ENCODE measurements at places on chromosomes 5 and 9.
A peak's percentile ranks its signal among the peaks of the same experiment; 100 is the strongest.

DNA sequence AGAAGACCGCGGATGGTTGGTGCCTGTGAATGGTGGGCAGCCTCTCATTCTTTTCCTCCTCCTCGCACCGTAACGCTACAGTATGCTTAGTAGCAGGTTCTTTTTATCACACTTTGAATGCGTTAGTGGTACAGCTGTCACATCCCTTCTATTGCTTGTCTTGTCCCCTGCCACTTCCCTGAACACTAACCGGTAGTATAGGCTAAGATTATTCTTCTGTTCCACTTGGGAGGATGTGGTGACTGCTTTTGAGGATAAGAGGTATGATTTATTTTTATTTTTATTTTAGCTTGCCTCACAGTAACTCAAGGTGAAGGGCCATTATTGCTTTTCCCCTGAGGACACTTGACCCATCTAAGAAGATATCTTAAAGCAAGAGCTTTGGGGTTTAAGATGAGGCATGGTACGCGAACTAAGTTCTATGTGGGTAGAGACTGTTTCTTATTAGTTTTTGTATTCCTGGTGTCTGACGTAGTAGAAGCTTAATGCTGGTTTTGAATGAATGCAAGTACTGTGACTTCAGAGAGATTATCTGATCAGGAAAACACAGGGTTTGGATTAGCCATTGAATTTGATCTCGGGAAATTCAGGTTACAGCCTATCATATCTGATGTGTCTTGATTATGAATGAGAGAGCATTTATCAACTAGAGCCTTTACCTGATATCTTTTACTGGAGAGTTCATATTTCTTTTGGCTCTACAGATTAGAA is 951 bp downstream of the UNC13B start:
- no peak for DNase-seq

- DNase-seq = no peak
These were observed 179.1 kb upstream of the SLC24A2 start for GRCh38 chr9:19967888-19968459.

DNA sequence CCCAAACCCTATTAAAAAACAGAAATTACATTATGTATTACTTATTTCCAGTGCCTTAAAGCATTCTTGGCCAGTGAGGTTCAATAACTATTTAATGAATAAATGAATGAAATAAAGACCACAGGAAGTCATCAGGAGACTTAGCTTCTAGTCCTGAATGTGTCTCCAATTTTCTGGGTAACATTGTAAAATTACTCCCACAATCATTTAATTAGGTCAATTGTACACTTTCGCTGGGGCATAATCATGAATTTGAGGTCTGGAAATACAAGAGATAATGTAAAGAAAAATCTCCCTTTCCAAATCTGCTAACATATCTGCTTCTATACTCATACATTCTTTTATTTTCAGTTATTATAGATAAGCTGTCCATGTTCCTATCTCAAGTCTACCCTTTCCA is 199.2 kb downstream of the TLR4 start:
- DNase-seq = no peak

- DNase-seq = no peak
These were observed 116.0 kb downstream of the TRPM6 start for GRCh38 chr9:74771672-74772071.

- no peak for DNase-seq
These were observed 177.0 kb upstream of the GRIN3A start for GRCh38 chr9:101915482-101915881.

DNA sequence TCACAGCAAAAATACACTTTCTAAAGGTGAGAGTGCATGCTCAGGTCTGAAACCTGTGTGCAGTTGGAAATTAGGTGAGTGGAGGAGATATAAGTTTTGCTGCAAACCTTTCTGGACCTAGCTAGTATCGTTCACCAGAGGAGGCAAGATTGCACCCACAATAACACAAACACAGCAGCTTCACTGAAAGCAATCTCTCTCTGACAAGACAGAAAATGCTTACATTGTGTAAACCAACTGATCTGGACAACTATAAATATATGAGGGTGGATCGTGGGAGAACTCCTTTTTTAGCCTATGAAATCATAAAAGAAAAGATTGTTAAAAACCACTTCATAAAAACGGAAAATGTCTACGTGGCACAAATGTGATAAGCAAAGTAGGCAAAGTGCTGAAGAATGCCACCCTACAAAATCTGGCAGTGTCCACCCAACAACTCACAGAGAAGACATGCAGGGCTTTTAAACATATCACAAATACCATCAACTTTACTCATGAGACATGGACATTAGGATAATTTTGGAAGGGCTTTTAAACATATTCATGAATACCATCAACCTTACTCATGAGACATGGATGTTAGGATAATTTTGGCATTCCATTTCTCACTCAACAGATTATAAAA is 134.3 kb downstream of the CDH18 start:
- DNase-seq = no peak

- DNase-seq = peak; percentile 74
These were observed 483 bp downstream of the G3BP1 start for GRCh38 chr5:151772029-151772845.

GRCh38 chr5:165029099-165029870 is 1523.9 kb downstream of the MAT2B start:
- peak; percentile 96 for DNase-seq

DNA sequence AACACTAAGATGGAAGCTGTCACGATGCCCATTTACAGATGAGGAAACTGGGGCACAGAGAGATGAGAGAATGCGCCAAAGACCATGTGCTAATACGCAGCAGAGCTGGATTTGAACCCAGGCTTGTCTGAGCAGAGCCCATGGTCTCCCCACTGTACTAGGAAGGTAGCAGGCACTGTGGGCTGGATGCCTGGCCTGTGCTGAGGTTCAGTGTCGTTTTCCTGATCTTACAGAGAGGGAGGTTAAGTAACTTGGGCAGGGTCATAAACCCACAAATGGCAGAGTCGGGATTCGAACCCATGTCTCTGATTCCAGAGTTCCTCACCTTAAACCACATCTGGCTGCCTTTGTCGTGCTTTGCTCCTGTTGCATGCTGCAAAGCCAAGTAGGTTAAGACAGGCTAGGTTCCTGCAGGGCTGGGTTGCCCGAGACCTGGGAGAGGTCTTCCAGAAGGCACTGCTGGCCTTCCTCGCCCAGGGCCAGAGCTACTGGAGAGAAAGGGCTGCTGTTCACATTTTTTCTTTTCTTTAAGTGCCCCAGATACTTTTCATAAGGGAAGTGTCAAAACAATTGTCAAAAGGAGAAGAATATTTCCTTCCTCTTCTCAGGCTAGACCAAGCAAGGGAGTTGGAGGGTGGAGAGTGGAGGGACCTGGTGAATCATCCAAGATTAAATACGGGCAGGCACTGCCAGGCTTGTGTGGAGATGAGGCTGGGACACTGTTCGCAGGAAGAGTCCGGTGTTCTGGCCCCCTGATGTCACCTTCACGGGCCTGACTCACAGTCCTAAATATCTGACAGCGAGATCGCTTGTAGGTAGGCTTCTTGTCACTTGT is 3.2 kb downstream of the NEK6 start:
- peak; percentile 86 for DNase-seq

GRCh38 chr5:44389090-44389822 is at the start of gene FGF10:
FGF10 (minus strand) TSS chr5:44389420; CDS start chr5:44388682, 738 bp downstream.
- peak; percentile 13 for DNase-seq

GRCh38 chr5:81353189-81353588 is 40.7 kb downstream of the ACOT12 start:
- DNase-seq = no peak

DNA sequence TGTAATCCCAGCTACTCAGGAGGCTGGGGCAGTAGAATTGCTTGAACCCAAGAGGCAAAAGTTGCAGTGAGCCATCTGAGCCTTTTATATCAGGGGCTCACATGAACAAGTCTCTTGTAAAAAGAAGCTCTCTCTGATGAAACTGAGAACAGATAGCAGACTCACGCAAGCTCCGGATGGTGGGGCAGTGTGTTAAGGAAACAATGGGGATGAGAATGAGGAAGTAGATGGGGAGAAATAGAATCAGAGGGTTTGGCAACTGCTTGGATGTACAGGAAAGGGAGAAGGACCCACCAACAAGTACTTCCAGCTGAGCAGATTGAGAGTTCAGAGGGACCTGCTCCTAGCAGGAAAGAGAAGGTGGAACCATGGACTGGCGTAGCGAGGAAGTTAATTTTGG is 18.6 kb downstream of the TMEM252 start:
- DNase-seq = peak; percentile 80

- DNase-seq = no peak
These were observed 184.5 kb upstream of the PTGER4 start for GRCh38 chr5:40495237-40495635.

GRCh38 chr5:112412346-112412745 is 6.7 kb downstream of the EPB41L4A start:
- no peak for DNase-seq

DNA sequence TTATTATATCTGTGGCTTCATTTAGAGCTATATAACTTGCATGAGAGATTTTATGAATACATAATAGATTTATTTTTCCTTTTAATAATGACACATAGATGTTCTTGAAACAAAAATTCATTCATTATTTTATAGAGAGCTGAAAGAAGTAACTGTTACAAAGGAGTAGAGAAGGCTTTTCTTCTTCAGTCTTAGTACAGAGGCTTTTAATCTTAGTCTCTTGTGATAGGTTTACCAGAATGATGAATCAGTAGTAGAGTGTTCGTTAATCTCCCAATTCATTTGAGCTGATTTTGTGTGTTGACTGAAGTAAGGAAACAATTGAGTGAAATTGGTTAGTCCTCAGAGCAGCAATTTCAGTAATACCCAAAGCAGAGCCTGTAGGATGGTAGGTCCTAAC is 1284.1 kb upstream of the ACO1 start:
- DNase-seq = no peak

GRCh38 chr9:135788576-135789300 is 86.8 kb downstream of the KCNT1 start:
- no peak for DNase-seq

GRCh38 chr5:105150323-105150722 is 1587.7 kb upstream of the NUDT12 start:
- no peak for DNase-seq

- peak; percentile 86 for DNase-seq
These were observed 11.0 kb downstream of the SPINK14 start for GRCh38 chr5:148179234-148179824.

GRCh38 chr5:61620699-61621182 is 288.7 kb downstream of the ZSWIM6 start:
- no peak for DNase-seq

- peak; percentile 99 for DNase-seq
These were observed at the start of gene STOM for GRCh38 chr9:121369595-121370265. STOM (minus strand) TSS chr9:121370250; CDS start chr9:121370187, 63 bp downstream.

- DNase-seq = no peak
These were observed 240.1 kb downstream of the TRPM3 start for GRCh38 chr9:70881333-70881732.

GRCh38 chr9:133974631-133975341 is 17.3 kb downstream of the VAV2 start:
- no peak for DNase-seq

- peak; percentile 4 for DNase-seq
These were observed 26.8 kb downstream of the TDRD7 start for GRCh38 chr9:97438666-97439065.

DNA sequence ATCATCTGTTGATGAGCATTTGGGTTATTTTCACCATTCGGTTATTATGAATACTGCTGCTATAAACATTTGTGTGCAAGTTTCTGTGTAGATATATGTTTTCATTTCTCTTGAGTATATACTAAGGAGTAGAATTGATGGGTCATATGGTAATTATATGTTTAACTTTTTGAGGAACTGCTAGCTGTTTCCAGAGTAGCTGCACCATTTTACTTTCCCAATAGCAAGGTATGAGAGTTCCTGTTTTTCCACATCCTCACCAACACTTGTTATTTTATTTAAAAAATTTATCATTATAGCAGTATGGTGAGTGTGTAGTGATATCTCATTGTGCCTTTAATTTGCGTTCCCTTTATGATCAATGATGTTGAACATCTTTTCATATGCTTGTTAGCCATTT is 29.2 kb downstream of the CD14 start:
- DNase-seq = no peak

DNA sequence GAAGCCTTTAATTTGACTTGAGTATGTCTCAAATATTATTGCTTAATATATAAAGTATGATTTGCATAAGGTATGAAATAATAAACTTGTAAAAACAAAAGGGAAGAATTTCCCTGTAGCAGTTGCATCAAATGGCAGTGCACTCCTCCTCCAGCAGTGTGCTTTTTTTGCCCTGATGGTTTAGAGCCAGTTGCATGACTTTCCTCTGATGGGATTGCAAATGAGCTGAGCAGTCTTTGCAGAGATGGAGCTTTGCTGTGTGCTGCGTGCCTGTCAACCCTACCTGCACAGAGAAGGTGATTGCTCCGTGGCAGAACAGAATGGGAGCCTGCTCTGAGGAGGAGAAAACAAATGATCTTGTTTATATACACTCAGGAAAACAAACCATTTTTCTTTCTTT is 22.7 kb upstream of the CATSPER3 start:
- DNase-seq = no peak

GRCh38 chr5:173229382-173229959 is 5.5 kb downstream of the NKX2-5 start:
- no peak for DNase-seq

GRCh38 chr5:134846641-134846960 is 833 bp downstream of the C5orf24 start:
- DNase-seq = peak; percentile 68

DNA sequence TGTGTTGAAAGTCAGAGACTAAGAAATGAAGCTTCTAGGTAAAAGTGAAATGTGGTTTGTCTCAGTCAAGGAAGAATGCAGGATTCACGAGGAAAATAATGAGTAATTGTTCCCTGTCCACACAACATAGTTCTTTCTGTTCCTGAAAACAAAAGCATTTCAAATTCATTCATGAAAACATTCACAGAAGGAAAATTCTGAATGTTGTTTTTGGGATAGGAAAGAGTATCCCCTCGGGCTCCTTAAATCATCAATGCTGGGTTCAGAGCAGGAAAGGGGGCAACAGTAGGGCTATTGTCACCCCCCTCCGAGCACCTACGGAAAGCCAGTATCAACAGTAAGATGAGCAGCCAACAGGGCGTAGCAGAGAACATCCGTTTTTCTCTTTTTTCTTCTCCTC is 769.9 kb upstream of the ADAMTS16 start:
- no peak for DNase-seq

GRCh38 chr5:5588887-5589826 is 166.7 kb downstream of the ICE1 start:
- no peak for DNase-seq

- no peak for DNase-seq
These were observed 236.0 kb upstream of the IRX1 start for GRCh38 chr5:3359642-3360041.

Data from hematopoietic multipotent progenitor cell treated with erythropoietin and hydrocortisone succinate and interleukin-3 and kit ligand, for 4 days (in vitro differentiated cells).